ENCODE measurements at places on chromosomes 7 and 10.
A peak's percentile ranks its signal among the peaks of the same experiment; 100 is the strongest.

DNA sequence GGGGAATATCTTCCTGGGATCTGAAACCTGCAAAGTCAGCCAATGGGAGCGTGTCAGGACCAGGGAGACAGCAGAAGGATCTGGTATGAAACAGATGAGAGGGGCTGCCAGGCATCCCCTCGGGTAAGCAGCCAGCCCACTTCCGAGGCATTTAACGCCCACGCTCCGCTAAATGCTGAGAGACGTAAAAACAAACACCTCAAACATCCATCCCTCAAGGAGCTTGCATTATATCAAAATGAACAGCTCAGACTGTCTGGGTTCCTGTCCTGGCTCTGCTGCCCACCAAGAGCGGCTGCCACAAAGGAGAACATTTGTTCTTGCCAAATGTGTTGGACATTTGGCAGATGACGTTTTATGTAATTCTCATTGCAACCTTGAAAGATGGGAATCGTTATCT is 7.0 kb upstream of the SERPINE1 start:
- no peak for DNase-seq

DNA sequence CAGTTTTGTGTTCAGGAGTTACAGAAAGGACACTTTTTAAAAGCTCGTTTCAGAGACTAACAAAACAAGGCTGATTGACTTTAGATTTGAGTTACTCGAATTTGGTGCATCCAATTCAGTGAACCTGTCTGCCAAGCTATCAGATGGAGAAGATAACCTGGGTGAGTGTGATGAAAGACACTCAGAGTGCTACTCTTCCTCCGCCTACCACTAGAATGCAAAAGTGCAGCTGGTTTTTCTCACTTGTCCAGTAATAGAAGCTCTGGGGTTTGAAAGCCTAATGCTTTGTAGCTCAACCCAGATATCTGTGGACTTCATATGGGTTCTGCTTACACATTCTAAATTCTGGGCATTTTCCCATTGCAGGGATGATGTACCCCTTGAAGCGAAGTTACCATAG is 82.8 kb upstream of the NPY start:
- DNase-seq: no peak

GRCh38 chr7:139230484-139230773 is 608 bp upstream of the UBN2 start:
- no peak for DNase-seq

GRCh38 chr10:129780198-129780597 is 183.9 kb downstream of the EBF3 start:
- DNase-seq: no peak

DNA sequence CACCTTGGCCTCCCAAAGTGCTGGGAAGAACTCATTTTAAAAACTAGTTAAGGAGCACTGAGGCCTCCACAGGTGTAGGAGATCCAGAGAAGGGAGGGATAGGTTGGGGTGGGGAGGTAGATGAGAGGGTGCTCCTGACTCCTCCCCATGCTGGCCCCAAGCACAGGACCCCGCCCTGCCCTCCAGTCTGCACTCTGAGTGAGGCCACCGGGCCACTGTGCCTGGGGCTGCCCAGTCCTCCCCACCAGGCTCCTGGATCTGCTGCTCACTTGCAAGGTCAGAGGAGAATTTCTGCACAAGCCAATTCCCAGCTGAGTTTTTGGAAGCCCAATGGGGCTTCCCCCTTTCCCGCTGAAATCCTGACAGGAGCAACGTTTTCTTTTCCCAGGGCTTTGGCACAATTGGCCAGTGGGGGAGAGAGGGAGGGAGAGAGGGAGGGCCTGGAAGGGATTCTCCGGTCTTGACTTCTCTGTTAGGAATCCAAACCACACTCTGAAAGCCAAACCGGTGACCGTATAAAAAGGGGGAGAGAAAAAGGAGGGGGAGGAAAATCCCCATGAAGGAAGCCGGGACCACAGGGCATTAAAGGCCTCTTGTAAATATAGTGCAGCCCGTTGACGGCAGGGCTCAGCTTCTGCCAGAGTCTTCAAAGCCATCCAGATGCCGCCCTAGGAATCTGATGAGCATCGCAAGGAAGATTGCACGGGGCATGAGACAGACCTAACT is 116.2 kb downstream of the SH3PXD2A start:
- DNase-seq: no peak

DNA sequence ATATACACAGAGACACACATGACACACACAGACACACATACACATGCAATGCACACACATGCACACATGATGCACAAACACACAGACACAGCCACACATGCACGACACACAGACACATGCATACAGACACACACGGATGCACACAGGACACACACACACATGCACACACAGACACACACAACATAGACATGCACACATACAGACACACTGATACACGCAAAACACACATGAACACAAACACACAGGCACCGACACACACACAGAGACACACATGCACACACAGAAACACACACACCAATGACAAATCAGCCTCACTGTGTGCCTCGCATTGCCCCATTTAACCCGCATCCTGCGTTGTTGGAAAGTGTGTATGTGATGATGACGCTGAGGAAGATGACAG is 232.4 kb downstream of the ADARB2 start:
- no peak for DNase-seq

GRCh38 chr7:49483142-49483541 is 290.3 kb upstream of the VWC2 start:
- DNase-seq: no peak

GRCh38 chr10:69160809-69161241 is 19.2 kb upstream of the SUPV3L1 start:
- no peak for DNase-seq

- DNase-seq: peak; percentile 1
Measured at GRCh38 chr10:132900211-132900756, 42.1 kb downstream of the CFAP46 start.

DNA sequence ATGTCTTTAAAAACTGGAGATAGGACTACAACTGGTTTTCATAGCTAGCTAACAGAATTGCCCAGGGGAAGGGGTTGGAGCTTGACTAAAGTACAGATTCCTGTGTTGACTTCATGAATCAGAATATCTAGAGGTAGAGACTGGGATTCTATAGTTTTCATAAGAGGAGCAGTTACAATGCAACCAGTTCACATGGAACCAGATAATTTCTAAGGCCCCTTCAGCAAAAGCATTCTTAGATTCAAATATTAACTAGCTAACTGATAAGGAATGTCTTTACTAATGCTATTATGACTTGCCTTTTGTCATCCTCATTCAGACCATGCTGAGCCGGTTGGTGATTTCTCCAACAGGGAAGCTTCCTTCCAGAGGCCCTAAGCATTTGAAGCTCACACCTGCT is 5.7 kb downstream of the WEE2 start:
- DNase-seq: no peak

GRCh38 chr10:807958-808353 is 118.5 kb upstream of the DIP2C start:
- DNase-seq: no peak

GRCh38 chr7:108251700-108252099 is 121.5 kb upstream of the LAMB4 start:
- DNase-seq: no peak

DNA sequence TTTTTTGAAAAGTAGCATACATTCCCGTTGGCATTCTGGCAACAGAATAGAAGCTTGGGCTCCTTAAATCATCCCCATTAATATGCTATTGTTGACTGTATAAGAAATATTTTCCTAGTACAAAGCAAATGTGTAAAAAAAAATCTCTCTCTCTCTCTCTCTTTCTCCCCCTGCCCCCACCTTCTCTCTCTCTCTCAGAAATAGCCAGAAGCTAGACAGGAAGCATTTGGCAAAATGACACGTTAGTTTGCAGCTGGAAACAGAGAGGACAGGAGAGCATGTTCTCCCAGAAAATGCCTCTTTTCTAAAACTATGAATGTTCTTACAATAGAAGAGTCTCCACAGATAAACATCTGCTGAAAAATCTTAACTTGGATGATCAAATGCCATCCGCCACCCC is 59.6 kb upstream of the AKR1E2 start:
- DNase-seq: no peak

Measured in activated CD4-positive, alpha-beta T cell treated with anti-CD3 and anti-CD28 coated beads for 36 hours (primary cell).